ENCODE measurements at places on chromosomes 16 and 17.

- DNase-seq = no peak
Observed at GRCh38 chr16:57537194-57537505, 779 bp upstream of the CCDC102A start.

- no peak for DNase-seq
Observed at GRCh38 chr16:66358231-66358630, 8.3 kb upstream of the CDH5 start.

GRCh38 chr16:35391328-35391727 lies 1931.9 kb downstream of the TP53TG3F start:
- no peak for DNase-seq

- no peak for DNase-seq
Observed at GRCh38 chr17:22461460-22462145, 769.3 kb downstream of the KCNJ18 start.

- DNase-seq = no peak
Observed at GRCh38 chr16:12574721-12575120, 229.0 kb downstream of the CPPED1 start.
